GM19239 (cell line): ENCODE measurements at places on chromosomes 7 and 10.

GRCh38 chr10:78829565-78829964, 239.2 kb upstream of the ZMIZ1 start:
- no peak for DNase-seq

- DNase-seq = no peak
Measured at GRCh38 chr7:147008530-147008929, 891.9 kb downstream of the CNTNAP2 start.

- no peak for DNase-seq
Measured at GRCh38 chr7:28933846-28934320, 24.2 kb downstream of the TRIL start.

GRCh38 chr7:136150311-136150710, 173.2 kb upstream of the MTPN start:
- DNase-seq = no peak

DNA sequence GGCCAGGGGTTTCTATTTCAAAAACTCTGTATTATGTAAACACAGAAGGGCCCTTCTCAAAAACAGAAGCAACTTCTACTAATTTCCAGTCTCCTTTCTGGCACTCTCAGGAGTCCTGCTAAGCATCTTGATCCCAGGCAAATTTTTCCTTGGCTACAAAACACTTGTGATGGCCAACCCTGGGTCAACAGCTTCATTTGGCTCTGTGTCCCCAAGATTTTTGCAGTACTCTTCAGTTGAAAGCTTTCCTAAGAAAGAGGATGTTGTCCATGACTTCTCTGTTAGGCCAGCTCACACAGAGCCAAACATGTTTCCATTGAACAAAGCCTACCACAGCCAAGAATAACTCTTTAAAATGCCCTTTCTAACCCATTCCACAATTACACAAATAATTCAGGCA, 99.0 kb upstream of the EGR2 start:
- no peak for DNase-seq

DNA sequence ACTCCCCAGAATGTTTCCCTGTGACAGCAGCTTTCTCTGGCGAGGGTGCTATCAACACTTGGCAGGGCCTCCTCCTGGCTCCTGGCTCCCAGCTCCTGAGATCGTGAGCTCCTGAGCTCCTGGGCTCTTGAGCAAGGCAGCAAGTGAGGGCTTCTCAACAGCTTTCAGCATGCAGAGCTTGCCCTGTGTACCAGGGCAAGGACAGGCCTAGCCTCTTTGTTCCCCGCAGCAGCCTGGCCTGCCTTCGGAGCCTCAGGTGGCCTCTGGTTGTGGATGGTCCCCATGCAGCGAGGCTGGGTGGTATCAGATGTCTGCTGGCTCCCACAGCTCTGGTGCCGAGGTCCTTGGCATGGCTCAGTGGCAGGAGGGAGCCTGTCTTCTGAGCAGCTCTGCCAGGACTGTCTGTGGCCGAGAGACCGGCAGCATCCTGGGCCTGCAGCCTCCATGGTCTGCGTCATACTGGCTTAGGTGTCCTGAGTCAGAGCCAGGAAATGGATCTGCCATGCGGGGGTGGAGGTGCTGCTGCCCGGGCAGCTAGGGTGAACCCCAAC, 44.2 kb downstream of the ZMIZ1 start:
- DNase-seq = no peak

DNA sequence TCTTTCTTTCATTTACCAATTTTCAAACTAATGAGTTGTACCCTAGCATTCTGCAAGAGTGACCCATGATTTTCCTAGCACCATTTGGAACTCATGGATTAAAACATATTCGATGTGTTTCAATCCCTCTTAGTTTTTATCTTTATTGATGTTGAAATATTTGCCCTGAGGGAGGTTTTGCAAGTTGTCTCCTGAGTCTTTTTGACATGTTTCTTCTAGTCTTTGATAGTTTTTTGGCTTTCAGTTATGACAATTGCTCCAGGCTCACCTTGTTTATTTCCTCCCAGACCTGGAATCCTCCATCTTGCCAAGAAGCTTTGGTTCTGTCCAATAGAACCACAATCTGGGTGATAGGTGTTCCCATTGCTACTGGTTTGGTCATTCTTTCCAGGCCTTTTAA, 327.8 kb downstream of the WDR11 start:
- DNase-seq = no peak

DNA sequence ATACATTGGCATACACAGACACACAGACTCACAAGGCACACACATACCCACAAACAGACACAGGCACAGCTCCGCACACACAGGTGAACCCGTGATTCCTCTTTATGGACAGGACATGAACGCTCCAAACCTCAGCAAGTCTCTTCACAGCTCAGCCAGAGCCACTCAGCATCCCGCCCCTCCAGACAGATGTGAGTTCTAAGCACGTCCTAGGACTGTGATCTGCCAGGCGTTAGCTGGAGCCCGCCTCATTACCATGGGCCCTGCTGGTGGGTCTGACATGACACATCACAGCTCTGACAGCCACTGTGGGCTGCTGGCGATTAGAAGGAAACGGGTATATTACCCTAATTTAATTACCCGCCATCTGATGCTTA, 176.7 kb upstream of the PPP2R2D start:
- DNase-seq = no peak

DNA sequence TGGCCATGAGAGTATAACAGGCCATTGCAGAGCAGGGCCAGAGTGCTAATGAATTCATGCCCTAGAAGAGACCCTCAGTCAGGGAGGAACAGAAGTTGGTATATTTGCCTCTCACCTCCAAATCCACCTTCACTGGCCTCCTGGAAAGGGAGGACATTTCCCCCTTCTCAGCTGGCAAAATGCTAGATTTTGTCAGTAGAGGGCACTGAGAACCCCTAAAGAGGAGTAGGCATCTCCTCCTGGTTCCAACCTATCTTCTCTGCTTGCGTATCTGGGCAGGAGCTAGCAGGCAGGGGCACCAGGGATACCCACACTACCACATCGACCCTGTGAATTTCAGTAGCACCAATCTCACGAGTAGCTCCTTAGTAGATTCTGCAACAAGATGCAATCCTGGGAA, 79.8 kb upstream of the GHITM start:
- no peak for DNase-seq

DNA sequence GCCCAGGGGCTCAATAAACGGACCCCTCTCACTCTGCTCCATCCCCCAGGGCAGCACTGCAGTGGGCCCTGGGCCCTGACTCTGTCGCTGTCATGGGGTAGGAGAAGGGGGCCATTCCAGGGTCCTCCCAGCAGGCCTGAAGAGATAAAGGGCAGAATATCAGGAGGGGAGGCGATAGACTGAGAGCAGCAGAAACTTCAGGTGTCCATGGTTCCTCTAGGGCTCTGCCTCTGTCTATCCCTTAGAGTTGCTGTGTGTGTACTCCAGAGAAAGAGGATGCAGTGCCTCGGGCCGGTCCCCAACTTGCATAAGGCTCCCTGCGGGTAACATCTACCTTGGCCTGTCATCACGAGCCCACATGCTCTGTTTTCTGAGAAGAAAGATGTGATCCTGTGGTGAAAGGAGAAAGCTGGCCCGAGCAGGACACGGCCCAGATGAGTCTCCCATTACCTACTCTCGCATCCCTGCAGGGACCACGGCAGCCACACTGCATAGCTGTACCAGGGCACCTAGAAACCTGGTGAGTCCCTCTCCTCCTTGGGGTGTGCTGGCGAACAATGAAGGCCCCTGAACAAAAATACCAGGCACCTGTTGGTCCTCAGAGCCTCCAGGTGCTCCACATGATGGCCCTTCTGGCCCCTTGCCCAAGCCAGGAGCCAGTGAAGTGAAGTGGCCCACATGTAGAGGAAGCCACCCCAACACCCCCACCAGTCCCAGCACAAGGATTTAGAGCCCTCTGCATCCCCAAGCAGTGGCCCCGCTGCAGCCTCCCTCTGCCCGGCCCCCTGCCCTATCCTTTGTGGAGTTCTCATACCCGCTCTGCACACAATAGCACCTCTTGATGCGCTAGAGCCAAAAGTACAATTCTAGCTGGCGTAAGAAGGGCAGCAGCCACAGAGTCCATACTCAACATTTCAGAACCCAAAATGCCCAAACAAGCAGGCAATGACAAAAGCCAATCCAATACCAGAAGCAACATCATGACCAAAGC, 106.8 kb downstream of the ARHGAP22 start:
- DNase-seq = no peak

GRCh38 chr10:78931321-78932053, 137.3 kb upstream of the ZMIZ1 start:
- DNase-seq = no peak

GRCh38 chr7:77293046-77293445, 93.4 kb upstream of the FGL2 start:
- no peak for DNase-seq

DNA sequence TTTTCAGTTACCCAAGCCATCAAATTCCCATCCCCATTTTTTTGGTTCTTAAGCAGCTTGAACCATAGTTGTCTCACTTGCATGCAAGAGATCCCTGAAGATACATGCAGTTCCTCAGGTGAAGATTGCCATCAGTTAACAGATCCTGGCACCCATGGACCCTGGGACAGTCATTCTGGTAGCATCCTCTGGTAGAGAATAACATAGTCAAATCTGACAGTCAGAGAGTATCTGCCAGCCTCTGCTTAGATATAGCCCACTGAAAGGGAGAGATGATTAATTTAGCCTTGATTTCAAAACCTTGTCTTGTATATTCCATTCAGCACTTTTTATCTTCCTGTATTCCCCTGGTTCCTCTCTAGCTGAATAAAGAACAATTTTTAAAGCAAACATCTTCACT, 280.4 kb downstream of the KCNMA1 start:
- DNase-seq = no peak

DNA sequence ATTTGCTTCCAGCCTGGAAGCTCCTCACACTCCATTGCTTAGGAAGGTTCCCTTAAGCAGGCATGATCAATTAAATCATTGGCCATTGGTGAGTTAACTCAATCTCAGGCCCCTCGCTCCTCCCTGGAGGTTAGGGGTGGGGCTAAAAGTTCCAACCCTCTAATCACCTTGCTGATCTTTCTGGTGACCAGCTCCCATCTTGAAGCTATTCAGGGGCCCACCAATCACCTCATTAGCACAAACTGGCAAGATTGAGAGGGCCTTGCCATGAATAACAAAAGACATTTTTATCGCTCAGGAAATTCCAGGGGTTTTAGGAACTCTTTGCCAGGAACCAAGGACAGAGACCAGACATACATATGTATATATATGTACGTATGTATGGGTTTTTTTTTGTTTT, 58.4 kb downstream of the AGK start:
- no peak for DNase-seq

- DNase-seq = no peak
Measured at GRCh38 chr10:3123571-3124411, 48.8 kb downstream of the PITRM1 start.

DNA sequence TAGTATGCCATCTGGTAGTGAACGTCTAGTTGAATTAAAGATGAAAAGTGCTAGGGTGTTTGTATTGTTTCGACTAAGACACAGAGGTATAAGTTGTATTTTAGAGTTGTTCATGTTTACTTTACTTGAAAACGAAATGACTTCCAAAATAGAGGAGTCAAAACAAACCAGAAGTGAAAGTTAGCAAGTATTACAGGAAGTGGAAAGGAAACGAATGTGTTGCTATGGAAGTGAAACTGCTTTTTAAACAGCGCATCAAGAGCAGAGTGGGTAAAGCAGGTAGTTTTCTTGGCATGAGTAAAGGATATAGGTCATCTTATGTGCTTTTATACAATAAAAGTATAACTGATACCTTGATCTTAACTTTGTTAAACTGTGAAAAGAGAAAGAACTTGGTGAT, 20.0 kb upstream of the GALNTL5 start:
- peak; percentile 29 for DNase-seq

GRCh38 chr10:71383972-71384687, 12.6 kb upstream of the CDH23 start:
- no peak for DNase-seq

DNA sequence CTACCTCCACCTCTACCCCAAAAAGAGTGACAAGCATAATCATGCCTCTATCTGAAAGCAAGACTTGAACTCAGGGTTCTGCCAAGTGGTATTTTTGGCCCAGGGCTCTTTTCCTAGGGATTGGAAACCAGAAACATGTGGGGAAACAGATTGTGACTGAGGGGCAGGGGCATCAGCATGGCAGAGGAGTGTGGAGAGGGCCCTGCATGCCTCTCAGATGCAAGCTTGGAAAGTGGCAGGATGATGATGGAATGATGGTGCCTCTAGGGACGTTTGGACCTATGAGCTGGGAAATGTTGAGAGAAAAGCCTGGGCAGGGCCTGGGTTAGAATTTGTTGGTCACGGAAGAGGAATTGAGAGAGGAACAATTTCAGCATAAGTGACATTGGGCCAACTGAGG, 78.4 kb upstream of the LEP start:
- no peak for DNase-seq

- no peak for DNase-seq
Measured at GRCh38 chr10:49700997-49701396, 21.5 kb downstream of the C10orf53 start.

DNA sequence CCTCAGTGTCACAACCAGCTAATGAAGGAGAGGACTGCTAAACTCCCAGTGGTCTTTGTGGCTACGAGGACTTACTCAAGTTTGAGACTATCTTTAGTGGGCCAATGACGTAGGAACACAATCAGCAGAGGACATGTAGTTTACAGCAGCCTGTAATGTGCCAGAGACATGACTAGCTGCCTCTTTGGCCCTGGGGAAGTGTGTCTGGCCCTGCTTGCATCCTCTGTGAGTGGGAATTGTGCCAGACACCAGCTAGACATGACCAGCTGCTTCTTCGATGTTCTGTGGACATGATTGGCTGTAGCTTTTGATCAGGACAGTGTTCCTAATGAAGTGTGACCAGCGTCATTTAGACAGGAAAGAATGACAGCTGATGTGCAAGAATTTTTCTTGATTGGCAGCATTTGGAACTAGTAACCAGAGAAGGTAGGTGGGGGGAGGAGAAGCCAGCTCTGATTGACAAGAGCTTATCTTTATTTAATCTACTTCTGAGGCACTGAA, 141.7 kb downstream of the AUTS2 start:
- DNase-seq = no peak

DNA sequence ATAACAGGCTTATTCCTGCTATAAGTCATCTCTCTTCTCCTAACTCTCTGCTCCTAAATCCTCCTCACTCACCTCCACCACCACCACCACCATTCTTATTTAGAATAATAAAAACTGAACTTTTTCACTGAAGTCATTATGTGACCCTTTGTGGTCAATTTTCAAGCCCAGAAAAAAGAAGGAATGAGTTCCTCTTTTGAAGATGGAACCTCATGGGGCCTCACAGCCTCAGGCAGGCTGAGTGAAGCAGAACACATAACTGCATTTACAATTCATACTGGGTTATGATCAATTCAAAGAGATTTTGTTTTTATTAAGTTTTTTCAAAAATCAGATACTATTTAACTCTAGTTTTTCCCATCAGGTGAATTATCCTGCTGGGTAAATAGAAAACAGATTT, 29.8 kb downstream of the PNLIPRP3 start:
- DNase-seq = no peak

GRCh38 chr7:80644054-80644453, 5.6 kb downstream of the CD36 start:
- no peak for DNase-seq
